ENCODE measurements at places on chromosomes 1 and 21.

DNA sequence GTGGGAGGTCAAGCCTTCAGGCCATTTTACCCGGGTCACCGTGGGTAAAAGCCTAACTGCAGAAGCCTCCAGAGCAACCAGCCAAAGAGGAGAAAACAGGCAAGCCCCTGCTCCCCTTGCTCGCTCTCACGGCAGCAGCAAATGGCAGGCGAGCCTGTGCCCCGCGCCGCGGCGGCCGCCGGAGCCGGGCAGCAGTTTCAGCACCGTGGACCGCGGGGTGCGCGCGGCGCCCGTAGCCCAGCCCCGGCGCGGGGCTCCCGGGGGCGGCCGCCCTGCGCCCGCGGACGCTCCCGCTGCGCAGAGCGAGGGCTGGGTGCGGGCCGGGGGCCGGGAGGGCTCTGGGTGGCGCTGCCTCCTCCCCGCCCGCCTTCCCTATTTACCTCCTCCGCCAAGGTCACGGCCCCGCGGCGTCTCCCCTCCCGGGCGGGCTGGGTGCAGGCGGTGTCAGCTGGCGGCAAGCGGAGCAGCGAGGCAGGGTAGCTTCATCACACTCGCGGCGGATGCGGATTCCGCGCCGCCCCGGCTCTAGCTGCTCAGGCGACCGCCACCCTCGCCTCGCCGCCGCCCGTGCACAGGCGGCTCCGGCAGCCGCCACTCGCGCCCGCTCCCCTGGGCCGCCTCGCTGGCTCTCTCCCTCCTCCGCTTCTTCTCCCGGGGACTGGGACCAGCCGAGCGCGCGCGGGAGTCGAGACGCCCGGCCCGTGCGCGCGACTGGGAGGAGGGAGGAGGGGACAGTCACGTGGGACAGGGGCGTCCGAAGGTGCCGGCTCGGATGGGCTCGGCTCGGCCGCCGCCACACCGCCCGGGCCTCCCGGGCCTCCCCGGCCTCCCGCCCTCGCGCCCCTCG, at the start of gene RGS7:
Gene RGS7 (minus strand): TSS at position 687 of the 847 bp plus-strand sequence.
- DNase-seq, result peak; percentile 54

DNA sequence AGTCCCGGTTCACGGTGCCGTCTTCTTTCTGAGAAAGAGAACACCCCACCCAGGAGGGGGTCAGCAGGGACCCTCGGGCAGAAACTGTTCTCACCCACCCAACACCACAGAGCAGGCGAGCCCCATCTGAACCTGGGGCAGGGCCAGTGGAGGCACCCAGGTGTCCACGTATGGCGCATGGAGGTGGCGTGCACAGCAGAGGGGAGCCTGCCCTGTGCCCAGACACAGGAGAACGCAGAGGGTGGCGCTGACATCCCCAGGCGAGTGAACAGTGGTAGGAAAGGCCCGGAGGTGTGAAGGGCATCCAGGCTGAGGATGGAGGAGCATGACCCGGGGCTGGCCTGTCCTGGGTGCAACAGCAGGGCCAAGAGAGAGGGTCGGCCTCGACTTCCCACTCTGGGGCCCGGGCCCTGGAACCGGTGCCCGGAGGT, 91.1 kb downstream of the STUM start:
- DNase-seq, result no peak

- DNase-seq, result no peak
Measured at GRCh38 chr1:27267153-27267552, 32.7 kb downstream of the WDTC1 start.

- DNase-seq, result no peak
Measured at GRCh38 chr1:67614511-67614934, 70.5 kb upstream of the GADD45A start.

DNA sequence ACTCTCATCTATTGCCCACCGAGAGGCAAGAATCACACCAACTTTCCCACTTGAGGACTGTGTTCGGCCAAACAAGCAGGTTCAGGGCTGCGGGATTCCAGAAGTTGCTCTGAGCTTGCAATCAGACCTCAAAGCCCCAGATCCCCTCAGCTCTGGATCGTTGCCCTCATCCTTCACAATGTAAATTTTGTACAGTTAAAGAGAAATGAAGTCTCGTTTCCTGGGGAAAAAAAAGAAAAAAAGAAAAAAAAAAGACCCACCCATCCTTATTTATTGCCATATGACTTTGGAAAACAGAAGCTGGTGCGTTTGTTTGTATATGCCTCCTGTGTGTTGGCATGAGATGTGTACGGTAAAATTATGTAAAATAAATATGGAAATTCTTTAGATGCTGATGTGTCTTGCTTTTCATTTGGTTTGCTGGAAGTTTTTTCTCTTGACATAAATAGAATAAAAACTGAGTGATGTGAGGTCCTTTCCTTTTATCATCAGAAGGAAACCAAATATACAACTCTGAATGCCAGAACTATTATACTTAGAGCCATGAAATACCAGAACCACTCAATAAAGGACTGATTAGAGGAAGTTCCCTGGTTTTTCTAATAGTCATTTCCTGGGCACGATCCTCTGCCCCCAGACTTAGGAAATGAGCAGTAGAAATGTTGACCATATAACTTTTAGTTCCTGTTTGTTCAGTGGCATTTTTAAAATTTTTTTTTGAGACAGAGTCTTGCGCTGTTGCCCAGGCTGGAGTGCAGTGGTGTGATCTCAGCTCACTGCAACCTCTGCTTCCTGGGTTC, 48.7 kb downstream of the LHX4 start:
- no peak for DNase-seq

DNA sequence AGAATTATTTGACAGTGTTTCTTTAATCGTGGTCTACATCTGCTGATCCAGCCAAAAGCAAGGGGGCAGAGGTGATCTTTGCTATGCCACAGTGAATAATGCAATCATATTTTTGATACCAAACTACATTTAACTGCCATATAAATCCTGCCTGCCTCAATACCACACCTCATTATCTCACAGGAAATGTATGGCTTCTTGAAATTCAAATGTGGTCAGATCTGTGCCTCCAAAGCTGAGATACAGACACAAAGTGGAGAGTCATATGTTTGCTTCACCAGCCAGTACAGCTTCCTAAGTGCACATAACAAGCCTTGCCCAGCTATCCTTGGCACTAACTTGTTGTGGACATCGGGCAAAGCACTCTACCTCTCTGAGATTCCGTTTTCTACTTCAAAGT, 250.0 kb upstream of the NFIA start:
- no peak for DNase-seq

GRCh38 chr21:18443701-18444100, 40.1 kb upstream of the TMPRSS15 start:
- DNase-seq, result no peak

DNA sequence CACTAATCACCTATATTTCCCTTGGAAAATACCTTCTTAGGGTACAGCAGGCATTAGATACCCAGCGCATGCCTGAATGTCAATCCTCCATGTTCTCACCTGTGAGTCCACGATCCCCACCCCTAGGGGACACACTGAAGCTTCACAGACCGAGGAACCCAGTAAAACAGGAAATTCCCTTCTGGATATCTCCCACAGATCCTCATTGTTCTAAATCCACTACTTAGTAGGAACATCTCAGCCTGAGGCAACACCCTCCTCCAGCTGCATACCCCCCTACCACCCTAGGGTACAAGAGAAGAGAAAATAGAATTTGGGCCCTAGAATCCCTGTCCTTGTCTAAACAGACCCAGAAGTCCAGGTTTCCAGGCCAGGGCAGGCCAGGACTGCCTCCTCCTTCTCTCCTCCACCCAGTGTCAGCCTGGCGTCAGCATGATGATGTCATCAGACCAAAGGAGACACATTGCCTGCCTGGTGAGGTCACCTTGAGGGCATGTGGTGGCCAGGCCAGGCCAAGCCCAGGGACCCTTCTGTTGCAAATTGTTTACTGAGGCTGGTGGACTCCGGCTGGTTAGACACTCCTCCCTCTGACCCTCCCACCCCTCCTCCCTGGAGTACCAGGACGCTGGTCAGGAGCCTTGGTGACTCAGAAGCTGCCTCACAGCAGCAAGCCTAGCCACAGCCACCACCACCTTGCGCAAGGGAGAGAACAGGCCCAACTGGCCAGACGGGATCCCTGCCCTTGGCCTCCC, 6.2 kb downstream of the NECTIN4 start:
- no peak for DNase-seq

GRCh38 chr1:98201666-98202081, 280.8 kb upstream of the DPYD start:
- DNase-seq, result no peak

- no peak for DNase-seq
Measured at GRCh38 chr1:69523032-69523431, 44.7 kb upstream of the LRRC7 start.

DNA sequence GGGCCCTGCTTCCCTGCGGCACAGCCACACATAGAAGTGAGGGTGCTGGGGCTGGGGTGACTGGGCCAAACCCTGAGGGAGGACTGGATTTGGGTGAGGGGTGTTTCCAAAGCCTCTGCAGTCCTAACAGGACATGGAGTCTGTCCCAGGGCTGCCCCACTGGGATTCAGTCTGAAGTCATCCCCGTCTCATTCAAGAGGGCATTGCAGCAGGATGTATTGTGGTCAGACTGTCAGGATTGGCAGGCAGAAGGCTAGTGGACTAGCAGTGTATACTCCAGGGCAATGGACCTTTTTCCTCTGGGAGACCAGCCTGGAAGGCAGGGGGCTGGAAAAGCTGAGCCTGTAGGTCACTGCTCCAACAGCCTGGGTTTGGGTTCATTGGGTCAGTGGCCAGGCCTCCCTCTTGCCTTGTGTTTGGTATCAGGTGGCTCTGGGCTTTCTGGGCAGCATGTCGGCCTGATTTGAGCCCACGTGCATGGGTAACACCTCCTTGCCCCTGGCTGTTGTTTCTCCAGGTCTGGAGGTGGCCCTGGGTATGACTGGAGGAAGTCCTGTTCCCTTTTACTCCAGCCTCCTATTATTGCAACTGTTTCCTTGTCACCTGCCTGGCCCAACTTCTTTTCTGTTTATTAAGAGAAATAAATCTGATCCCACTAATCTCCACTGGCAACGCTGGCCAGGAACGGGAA, 41.0 kb upstream of the SYNC start:
- no peak for DNase-seq
